Liver (tissue), 10 donors: ENCODE measurements at places on chromosomes 13 and 19. TPM values are rescaled to one million over a fixed set of nuclear protein-coding genes. Genes with fewer than 3 reads are reported as not detected.

DNA sequence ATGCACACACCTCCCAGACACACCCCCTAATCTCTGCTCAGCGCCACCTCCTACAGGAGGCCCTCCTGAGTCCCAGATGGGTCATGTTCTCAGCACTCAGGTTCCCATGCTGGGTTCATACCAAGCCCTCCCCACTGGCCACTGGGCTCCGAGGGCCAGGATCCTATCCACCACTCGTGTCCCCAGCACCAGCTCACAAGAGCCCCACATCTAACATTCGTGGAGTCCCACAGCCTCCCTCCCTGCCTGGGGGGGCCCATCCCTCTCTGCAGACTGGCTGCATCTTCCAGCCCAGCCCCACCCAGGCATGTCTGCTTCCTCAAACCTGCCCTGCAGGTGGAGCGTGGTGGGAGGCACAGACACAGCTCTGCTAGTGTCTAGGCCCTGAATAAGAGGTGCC is 227.4 kb downstream of the TUBA3C start:
- no peaks in the 10 kb centered on the region for H3K27me3 ChIP-seq
- no peak for DNase-seq
- H3K27ac ChIP-seq = no peak overlapping the region
- no peaks in the 10 kb centered on the region for H3K36me3 ChIP-seq
- H3K4me1 ChIP-seq = no peaks in the 10 kb centered on the region
- no peak overlapping the region for H3K4me3 ChIP-seq

- no peaks in the 10 kb centered on the region for H3K36me3 ChIP-seq
- no peaks in the 10 kb centered on the region for H3K4me1 ChIP-seq
- no peak overlapping the region for H3K4me3 ChIP-seq
Measured at GRCh38 chr13:32932376-32932775, 83.8 kb upstream of the KL start.

DNA sequence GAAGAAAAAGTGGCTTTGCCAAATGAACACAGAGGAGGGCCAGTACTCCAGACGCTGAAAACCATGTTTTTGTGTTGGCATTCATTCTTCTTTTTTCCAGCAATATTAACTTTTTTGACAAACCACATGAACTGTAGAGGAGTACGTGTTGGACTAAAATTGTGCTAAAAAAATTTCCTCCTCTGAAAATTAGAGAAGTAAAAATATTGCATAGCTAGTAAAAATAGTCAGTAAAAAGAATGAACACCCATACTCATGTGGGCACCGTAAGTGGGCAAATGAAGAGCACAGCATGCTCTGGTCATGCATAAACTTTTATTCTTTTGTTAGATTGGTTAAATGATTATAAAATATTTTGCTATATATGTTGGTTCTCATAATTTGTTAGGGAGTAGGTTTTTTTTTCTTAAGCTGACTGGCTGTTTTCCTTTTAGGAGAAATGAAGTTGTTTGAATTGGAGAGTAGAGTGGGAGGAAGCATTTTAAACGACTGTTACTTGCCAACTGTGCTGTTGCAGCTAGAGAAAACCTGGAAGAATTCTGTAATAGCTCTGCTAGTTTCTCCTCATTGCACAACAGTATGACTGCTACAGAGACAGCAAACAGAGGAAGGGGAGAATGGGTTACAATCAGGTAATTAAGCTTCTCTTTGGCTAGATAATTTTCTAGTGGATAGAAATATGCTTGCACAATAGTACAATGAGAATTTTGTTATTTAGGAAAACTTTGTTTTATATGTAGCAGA is 222.4 kb downstream of the KCTD12 start:
- no peaks in the 10 kb centered on the region for H3K27me3 ChIP-seq
- H3K36me3 ChIP-seq = no peaks in the 10 kb centered on the region
- no peak overlapping the region for H3K27ac ChIP-seq
- H3K4me3 ChIP-seq = no peak overlapping the region

LSR gene
- 47.3 TPM for polyA plus RNA-seq

KMT5C gene
- 1.1 TPM for polyA plus RNA-seq

ZNF536 gene
- 0.02 TPM for polyA plus RNA-seq
